ENCODE measurements at places on chromosomes 6 and 20. TPM values are rescaled to one million over a fixed set of nuclear protein-coding genes. Genes with fewer than 3 reads are reported as not detected.

ADGB gene
- 0.06 TPM for total RNA-seq

BCAS4 gene
- 0.37 TPM for total RNA-seq

LY6G5C gene
- total RNA-seq = 0.82 TPM

SPINT4 gene
- total RNA-seq = not detected

POLR3F gene
- 2.9 TPM for total RNA-seq

SSTR4 gene
- not detected for total RNA-seq

ID1 gene
- total RNA-seq = 12.9 TPM

ANGPT4 gene
- total RNA-seq = not detected

LIME1 gene
- total RNA-seq = 101 TPM

CNBD2 gene
- total RNA-seq = 1.9 TPM

PAK5 gene
- not detected for total RNA-seq

SLC17A2 gene
- 23.3 TPM for total RNA-seq

MAFB gene
- total RNA-seq = 25.2 TPM

FLRT3 gene
- total RNA-seq = 9.7 TPM

RBBP8NL gene
- total RNA-seq = not detected

RCAN2 gene
- 1.7 TPM for total RNA-seq

TDRD6 gene
- total RNA-seq = 0.74 TPM

TNFRSF6B gene
- total RNA-seq = 0.56 TPM

TRIM40 gene
- not detected for total RNA-seq

SMAP1 gene
- total RNA-seq = 10.5 TPM

CNKSR3 gene
- 43.4 TPM for total RNA-seq

HTR1E gene
- total RNA-seq = not detected

SLC22A7 gene
- 227 TPM for total RNA-seq

CGA gene
- not detected for total RNA-seq

BPI gene
- not detected for total RNA-seq

STX11 gene
- 0.86 TPM for total RNA-seq

TLDC2 gene
- not detected for total RNA-seq

KCNS1 gene
- not detected for total RNA-seq

TNFRSF21 gene
- 7.4 TPM for total RNA-seq

PRR18 gene
- total RNA-seq = 1.9 TPM

MLIP gene
- 20.2 TPM for total RNA-seq

MAP3K5 gene
- total RNA-seq = 10.4 TPM

THBD gene
- 4.0 TPM for total RNA-seq

CDSN gene
- not detected for total RNA-seq

KCNK16 gene
- not detected for total RNA-seq

SLC22A16 gene
- total RNA-seq = not detected

SGK2 gene
- 76.6 TPM for total RNA-seq

F13A1 gene
- 2.0 TPM for total RNA-seq

GPSM3 gene
- total RNA-seq = 7.5 TPM
